Inflammatory macrophage (primary cell): ENCODE measurements at places on chromosomes 11 and 22.
A peak's percentile ranks its signal among the peaks of the same experiment; 100 is the strongest.

- DNase-seq: no peak
Observed at GRCh38 chr22:24523873-24524272, 28.7 kb downstream of the UPB1 start.

- no peak for DNase-seq
Observed at GRCh38 chr11:93921695-93922468, 71.5 kb upstream of the VSTM5 start.

DNA sequence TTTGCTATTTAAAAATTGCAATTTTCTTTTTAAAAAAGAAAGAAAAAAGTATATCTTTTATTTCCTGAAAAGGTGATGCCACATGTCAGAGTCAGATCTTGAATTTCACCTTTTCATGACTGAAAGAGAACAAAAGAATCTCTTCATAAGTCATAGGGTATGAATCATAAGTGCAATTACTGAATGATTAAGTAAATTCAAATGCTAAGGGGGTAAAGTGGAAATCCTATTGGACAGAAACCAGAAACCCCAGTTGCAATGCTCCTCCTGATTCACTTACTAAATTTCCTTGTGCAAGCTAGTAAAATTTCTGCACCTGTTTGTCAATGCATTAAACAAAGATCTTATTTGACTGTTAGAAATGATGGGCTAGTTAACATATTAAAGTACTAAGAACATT lies 8.2 kb upstream of the PRRG4 start:
- no peak for DNase-seq

- no peak for DNase-seq
Observed at GRCh38 chr11:12539572-12539971, 134.6 kb upstream of the TEAD1 start.

GRCh38 chr22:37157516-37158285 lies 8.0 kb upstream of the IL2RB start:
- no peak for DNase-seq

GRCh38 chr22:28656181-28656580 lies 23.5 kb downstream of the TTC28 start:
- DNase-seq: no peak

DNA sequence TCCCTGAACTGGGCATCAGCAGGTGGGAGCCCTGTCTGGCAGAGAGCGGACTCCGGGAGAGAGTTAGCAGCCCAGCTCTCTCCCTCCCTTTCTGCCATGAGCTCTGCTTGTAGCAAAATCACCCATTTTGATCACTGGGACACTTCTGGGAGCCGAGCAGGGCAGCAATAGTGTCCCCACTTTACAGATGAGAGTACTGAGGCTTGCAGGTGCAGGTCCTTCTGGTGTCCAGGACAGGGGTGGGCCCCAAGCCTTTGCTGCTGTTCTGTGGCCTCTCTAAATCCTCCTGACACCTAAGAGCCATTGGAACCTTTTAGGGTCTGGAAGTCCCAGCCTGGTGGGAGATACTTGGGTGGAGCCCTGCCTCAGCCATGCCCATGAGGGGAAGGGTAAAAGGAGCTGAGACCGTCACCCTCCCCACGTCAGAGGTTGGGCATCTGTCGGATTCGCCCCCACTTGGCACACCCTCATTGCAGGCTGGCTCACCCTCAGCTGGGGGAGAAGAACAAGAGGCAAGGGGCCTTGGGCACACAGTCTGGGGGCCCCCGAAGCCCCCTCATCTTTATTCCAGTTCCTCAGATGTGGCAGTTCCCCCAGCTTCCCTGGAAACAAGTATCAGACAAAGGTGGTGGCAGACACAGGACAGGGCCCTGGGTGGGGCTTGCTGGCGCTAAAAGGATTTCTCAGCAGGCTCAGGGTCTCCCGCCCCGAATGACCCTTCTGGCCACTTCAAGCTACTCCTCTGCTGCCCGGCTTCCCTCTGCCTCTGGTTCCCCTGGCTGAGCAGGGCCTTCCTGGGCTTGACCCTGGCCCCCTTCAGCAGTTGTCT lies 4.5 kb downstream of the RIN1 start:
- DNase-seq: no peak

DNA sequence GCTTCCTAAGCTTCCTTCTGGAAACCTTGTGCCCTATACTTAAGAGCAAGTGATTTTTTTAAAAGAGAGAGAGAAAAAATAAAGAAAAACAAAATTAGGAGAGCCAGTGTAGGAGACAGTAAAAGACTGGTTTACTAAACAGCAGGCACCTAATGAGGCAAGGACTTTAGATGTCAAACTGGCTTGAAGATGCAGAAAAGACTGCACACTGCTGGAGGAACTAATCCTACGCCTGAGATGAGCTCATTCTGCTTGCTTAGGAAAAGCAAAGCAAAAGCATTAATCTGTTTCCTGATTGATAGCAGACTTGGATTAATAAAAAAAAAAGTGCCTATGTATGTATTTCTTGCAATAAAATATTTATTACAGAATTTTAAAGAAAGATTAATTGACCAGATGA lies 113.6 kb upstream of the SEZ6L start:
- no peak for DNase-seq

- DNase-seq: no peak
Observed at GRCh38 chr11:78377625-78378418, 39.8 kb downstream of the GAB2 start.

DNA sequence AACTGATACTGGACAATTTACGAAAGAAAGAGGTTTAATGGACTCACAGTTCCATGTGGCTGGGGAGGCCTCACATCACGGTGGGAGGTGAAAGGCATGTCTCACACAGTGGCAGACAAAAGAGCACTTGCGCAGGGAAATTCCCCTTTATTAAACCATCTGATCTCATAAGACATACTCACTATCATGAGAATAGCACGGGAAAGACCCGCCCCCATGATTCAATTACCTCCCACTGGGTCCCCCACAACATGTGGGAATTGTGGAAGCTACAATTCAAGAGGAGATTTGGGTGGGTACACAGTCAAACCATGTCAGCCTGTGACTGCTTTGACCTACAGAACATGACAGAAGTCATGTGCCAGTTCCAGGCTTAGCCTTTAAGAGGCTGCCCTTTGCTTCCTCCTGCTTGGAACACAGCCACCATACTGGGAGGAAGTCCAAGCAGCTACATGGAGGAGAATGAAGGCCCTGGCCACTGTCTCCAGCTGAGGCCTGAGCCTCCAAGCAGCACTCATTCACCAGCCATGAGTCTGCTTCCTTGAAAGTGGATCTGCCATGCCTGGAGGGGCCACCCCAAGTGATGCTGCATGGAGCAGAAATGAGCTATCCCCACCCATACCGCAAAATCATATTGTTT lies 10.9 kb upstream of the GAL start:
- peak; percentile 3 for DNase-seq

GRCh38 chr22:29821291-29822016 lies 16.6 kb downstream of the ASCC2 start:
- DNase-seq: peak; percentile 92

DNA sequence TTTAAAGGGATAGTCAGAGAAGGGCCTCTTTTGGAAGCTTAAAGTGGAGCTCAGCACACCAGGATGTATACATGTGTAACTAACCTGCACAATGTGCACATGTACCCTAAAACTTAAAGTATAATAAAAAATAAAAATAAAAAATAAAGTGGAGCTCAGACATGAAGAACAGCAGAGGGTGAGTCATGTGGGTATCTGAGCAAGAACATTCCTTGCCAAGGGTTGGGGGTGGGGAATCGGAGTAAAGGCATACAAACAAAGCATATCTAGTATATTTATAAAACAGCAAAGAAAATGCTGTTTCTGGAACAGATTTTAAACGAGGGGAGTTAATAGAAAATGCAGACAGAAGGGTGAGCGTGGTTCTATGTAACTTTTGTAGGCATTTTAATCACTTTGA lies 562.6 kb upstream of the ANO3 start:
- no peak for DNase-seq

GRCh38 chr11:11512502-11512901 lies 109.3 kb downstream of the GALNT18 start:
- DNase-seq: no peak

DNA sequence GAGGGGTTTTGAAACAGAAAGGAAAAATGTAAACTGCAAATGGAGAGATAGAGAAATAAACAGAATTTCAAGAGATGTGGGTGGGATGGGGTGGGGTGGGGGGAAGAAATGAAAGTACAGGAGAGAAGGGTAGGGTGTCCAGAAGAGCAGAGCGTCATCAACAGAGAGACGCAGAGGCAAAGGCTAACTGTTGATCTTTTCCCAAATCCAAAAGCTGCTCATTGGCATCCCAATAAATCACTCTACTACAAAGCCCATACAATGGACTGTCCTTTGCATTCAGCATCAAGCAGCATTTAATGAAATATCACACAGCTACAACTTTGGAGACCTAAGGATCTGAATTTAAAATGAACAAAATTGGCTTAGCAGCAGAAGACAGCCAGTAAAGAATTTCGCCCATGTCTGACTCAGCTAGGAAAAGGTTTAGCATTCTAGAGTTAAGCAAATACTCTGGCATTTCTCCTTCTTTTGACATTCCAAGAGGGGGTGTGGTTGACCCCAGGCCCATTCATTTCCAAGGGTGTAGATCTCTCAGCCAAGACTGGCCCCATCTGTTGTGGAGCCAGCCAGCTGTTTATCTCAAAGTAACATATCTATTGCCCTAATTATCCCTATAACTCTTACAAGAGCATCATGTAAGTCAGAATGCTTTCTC lies 1.5 kb downstream of the RAB30 start:
- DNase-seq: no peak

GRCh38 chr11:95586661-95587060 lies 202.9 kb downstream of the FAM76B start:
- DNase-seq: no peak

GRCh38 chr11:78770931-78771330 lies 196.3 kb upstream of the NARS2 start:
- no peak for DNase-seq

DNA sequence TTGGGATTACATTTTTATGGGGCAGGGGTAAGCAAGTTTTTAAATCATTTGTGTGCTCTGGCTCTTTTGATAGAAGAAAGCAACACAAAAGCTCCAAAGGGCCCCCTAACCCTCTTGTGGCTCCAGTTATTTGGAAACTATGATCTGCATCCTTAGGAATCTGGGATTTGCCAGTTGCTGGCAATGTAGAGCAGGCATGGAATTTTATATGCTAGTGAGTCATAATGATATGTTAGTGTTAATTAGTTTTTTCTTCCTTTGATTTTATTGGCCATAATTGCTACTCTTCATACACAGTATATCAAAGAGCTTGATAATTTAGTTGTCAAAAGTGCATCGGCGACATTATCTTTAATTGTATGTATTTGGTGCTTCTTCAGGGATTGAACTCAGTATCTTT lies 10.1 kb downstream of the RAG1 start:
- no peak for DNase-seq

GRCh38 chr11:75275581-75275980 lies 35.0 kb downstream of the TPBGL start:
- DNase-seq: peak; percentile 68

DNA sequence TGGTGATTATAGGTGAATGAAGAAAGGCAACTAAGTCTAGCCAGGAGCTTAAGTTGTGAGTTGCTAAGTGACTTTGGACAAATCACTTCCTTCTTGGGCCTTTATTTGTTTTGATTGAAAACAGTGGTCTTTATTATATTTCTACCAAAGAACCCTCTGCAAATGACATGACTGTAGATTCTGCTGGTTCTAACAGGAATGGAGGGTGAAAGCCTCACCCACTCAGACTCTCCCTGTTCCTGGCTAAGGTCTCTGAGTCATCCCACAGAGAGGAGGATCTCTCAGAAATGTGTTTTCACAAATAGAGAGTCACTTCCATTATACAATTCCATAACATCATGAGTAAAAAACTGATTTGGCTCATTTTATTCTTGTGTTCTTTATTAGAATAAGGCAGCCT lies 583.9 kb upstream of the LRRC4C start:
- DNase-seq: no peak

- DNase-seq: no peak
Observed at GRCh38 chr11:125931116-125931515, 14.7 kb upstream of the VSIG10L2 start.

- no peak for DNase-seq
Observed at GRCh38 chr11:46285594-46286033, 8.2 kb downstream of the CREB3L1 start.

DNA sequence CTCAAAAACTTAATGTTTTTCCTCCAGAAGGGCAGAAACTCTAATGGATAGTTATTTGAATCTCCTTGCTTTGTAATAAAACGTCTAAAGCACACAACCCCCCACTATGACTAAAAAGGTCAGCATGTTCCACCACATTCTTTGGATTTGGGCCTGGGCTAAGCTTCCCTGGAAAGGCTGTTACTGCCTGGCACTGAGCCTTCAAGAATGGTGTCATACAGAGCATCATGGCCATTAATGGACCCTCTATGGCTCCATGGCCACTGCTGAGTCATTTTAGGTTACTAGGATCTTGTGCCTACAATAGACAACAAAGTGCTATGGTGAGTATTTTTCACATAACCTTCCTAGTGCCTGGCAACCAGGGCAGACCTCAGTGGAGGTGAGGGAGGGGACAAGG lies 242.6 kb upstream of the FAT3 start:
- no peak for DNase-seq

DNA sequence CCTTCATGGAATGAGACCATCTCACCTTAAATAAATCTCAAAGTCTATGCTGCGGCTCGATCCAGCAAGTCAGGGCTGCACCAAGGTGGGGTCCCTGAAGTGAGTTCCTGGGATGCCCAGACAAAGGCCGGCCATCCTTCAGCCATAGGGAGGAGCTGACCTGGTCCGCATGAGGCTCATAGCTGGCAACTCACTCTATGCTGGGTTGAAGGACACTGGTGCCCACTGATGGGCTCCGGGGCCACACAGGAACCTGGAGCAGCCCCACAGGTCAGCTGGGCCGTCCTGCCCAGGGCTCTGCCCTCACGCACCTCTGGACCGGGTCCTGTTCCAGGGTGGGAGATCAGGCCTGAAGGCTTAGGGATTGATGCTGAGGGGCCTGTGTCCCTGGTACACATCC lies 1339.3 kb downstream of the TBC1D22A start:
- no peak for DNase-seq

GRCh38 chr11:16013649-16014275 lies 342.6 kb downstream of the SOX6 start:
- DNase-seq: no peak

GRCh38 chr11:37450613-37451012 lies 852.6 kb upstream of the RAG2 start:
- DNase-seq: peak; percentile 67

DNA sequence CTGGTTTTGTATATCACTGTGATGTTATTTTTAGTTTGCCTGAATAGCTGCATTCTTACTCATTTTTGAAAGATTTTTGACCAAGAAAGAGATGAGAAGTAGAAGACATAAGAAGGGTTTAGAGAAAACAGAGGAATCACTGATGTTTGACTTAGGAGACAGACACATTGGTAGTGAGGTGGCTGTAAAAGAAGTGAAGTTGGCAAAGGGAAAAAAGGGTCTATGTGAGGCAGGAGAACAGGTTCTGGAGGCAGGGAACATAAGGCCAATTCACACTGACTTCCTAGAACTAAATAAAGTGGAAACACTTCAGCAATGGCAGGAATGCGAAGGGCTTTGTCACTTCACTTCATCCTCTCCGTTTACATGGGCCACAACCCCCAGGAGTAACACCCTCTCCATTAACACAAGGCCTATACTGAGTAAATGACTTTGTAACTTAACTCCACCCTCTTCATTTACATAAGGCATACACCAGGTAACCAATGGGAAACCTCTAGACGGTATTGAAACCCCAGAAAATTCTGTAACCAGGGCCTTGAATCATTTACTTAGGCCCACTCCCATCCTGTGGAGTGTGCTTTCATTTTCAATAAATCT lies 36.5 kb downstream of the CTSC start:
- DNase-seq: no peak

GRCh38 chr11:9280655-9281301 lies 15.6 kb upstream of the DENND5A start:
- no peak for DNase-seq

- no peak for DNase-seq
Observed at GRCh38 chr11:83720675-83721074, 434.5 kb upstream of the CCDC90B start.
